ENCODE measurements at places on chromosomes 7 and 10. TPM values are rescaled to one million over a fixed set of nuclear protein-coding genes. Genes with fewer than 3 reads are reported as not detected.

DNA sequence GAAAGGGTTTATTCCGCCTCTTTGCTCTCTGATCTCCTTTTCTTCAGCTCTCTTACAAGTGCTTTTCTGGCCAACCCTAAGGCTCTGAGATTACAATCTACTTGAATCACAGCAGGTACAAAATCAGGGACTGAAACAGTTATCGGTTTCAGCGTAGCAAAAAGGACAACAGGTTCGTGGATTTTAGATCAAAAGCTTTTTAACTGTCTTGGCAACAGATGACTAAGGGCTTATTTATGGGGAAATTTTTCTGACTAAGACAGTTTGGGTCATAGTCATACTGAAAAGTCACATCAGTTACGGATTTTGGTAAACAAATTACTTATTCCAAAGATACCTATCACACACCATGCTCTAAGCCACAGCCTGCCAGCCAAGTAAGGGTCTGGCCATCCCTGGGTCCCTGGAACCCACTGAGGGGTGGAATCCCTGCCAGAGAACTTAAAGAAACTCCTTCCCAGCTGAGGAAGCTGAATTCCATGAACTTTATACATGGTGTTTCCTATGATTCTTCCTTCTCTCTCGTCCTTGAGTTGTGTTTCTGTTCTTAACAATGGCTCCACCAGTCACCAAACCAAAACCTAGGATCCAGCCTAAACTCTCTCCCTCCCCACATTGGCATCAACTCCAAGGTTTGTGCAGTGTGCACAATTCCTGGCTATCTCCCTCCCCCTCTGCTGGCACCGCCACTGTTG, 169.3 kb downstream of the FAM107B start:
- DNase-seq = no peak

SPDYE1 gene
- total RNA-seq = not detected

- no peak for DNase-seq
Observed at GRCh38 chr10:112775892-112776674, 174.0 kb upstream of the TCF7L2 start.

DNA sequence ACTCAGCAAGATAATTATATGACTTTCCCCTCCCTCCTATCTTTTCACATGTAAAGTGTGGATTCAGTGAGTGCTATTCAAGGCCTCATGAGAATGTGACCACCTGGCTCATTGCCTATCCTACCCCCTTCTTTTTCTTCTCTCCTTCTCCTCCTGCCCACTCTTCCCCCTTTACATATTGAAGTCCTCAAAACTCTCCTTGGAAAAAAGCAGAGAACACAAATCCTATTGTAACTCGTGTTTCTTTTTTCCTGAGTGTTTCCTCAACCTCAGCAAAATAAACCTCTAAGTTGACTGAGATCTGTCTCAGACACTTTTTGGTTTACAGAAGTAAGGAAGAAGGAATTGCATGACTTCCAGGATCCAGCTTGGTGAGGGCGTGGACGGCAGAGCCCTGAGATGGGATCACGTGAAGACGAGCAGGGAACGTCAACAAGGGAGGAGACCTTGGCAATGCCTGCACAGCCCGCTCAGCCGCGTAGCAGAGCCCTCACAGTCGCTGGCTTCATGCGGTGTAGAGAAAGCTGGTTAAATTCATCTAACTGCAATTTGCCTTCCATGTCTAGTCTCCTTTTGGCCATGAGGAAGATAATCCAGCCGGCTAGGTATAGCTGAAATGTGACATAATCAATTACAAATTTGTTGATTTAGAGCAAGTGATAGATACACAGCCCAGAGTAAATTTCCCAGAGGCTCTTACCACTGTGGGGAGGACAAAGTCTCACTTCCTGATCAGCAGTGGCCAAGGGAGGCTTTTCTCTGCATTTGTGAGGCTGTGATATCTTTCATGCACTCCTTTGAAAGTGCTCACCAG, 75.7 kb downstream of the LYZL2 start:
- DNase-seq = no peak

DNA sequence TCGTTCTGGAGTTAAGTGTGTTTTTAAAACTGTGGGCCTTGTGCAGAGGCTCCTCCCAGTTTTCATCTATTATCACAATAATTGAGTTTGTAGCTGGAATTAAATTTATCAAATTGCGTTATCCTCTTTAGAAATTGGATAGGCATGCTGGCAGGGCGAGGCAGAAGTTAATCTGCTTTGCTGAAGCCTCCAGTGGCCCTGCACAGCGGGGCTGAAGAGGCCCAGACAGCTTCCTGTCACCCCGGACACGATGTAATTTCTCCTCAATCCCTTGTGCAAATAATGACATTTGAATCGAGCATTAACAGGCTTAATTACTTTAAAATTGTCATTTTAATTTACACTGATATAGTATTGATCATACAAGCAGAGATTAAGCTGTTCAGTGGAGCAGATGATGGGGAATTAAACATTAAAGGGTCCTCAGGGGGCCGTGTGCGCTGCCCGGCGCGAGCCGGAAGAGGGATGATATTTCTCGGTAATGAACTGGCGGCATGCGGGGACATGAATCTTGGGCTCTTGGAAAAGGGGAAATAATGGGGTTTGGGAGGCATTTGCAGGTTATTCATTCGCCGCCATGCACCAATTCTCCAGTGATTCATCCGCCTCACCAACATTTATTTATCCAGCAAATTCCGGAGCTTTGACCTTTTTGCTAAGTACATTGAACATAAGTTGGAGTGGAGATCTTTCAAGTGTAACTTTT, 118.5 kb downstream of the NKX6-2 start:
- DNase-seq = no peak

GRCh38 chr10:109851616-109852474, 71.5 kb downstream of the XPNPEP1 start:
- DNase-seq = no peak

GRCh38 chr10:119305860-119306513, 98.6 kb downstream of the GRK5 start:
- DNase-seq = peak; percentile 82

MCM10 gene
- not detected for total RNA-seq

DNA sequence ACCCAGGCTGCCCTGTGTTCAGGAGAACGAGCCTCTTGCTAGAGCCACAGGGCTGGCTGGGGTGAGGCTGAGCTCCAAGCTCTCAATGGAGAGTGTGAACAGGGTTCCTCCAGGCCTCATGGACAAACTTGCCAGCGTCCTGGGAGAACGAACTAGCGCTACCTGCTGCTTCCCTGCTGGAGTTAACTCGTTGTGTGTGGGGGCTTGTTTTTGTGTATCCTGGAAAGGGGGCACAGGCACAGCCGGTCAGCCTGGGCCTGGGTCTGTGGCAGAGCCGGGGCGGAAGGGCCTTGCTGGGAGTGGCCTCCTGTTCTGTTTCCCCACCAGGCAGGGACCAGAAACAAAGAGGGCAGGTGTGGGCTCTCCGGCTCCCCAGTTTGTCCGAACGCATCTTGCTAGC, 259.2 kb downstream of the DNAJB6 start:
- DNase-seq = no peak
